ENCODE measurements at places on chromosomes 5 and 9.

DNA sequence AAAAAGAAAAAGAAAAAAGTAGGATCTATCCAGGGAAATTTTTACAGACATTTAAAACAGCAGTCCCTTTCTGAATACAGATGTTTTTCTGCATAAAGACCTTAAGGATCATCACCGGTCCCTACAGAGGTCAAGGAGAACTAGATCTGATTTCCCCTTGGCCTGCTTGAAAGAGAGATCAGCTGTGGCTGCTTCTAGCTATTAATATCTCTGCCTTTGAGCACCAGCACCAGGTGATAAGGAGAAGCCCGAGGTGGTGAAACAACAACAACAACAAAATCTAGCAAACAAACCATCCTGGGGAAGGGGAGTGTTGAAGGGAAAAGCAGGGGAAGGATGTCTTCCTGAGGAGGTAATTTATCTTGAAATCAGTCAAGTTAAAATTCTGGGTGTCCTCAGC, 42.1 kb downstream of the ZNF366 start:
- DNase-seq = no peak

- DNase-seq = no peak
Observed at GRCh38 chr9:28925157-28925556, 1351.9 kb upstream of the C9orf72 start.

- DNase-seq = no peak
Observed at GRCh38 chr9:86082870-86083269, 16.5 kb downstream of the GOLM1 start.

DNA sequence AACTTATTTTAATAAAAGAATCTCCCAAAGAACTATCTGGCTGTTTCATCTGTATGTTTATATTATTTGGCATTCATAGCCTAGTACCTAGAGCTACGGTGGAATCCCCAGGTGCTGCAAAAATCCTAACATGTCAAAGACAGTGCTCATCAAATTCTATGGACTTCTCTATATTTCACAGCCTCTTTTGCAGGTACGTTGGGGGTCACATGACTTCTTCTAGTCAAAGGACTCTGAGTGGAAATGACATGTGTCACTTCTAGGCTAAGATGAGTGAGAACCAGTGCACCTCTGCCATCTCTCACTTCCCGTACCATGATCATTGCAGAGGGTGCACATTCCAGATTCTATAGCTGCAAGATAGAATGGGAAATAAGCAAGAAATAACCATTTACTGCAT, 72.5 kb upstream of the PTGER4 start:
- no peak for DNase-seq

DNA sequence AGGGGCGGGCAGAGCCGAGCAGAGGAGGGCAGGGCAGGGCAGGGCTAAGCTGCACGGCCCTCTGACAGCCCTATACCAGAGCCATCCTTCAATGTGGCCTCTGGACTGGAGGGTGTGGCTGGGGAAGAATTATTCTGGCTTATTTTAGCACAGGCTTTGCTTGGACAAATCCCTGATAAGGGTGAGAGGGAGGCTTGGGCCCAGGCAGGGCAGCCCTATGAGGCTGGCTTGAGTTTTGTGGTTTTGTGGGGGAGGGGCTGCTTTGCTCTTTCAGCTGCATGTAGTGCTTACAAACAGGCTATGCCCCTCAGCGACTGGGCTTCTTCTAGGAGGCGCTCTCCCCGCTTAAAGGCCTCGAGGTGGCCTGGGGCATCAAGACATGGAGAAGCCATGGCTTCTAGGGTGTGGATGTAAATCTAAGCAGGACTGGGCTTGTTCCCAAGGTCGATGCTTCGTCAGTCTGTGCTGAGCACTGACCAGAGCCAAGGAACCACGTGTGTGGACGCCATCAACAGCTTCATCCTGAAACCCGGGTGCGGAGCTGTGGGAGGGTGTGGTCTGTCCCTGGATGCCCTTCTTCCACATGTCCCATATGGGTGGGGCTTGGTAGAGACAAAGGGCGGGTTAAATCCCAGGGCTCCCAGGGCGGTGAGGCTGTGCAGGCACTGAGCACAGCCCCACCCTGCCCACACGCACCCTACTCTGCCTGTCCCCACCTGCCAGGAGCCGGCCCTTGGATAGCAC, 45.7 kb upstream of the IPPK start:
- no peak for DNase-seq

GRCh38 chr9:89116064-89116804, 62.4 kb downstream of the SHC3 start:
- no peak for DNase-seq

Data from H54 (cell line).